ENCODE measurements at places on chromosomes 3 and 15. TPM values are rescaled to one million over a fixed set of nuclear protein-coding genes. Genes with fewer than 3 reads are reported as not detected.

The ABI3BP gene
- 9.2 TPM for total RNA-seq

The SLC41A3 gene
- total RNA-seq: 38.3 TPM

The GRIP2 gene
- not detected for total RNA-seq

The SLC49A4 gene
- total RNA-seq: 12.6 TPM

The PLA1A gene
- 0.18 TPM for total RNA-seq

The MCCC1 gene
- total RNA-seq: 18.6 TPM

The CHRNA7 gene
- total RNA-seq: 1.8 TPM

The OXSR1 gene
- total RNA-seq: 40.4 TPM

The ALPK3 gene
- 10.2 TPM for total RNA-seq

The ATP8B4 gene
- total RNA-seq: under 0.01 TPM

The LDHAL6B gene
- not detected for total RNA-seq

The PLSCR2 gene
- 0.18 TPM for total RNA-seq

The SI gene
- total RNA-seq: not detected

The PLCB2 gene
- total RNA-seq: 2.0 TPM

The PPP2R3A gene
- 6.7 TPM for total RNA-seq

The ARGFX gene
- total RNA-seq: not detected

The SLC12A1 gene
- total RNA-seq: not detected

The AMOTL2 gene
- 70.4 TPM for total RNA-seq

The FBXL22 gene
- under 0.01 TPM for total RNA-seq

The PEX5L gene
- not detected for total RNA-seq

The NRROS gene
- total RNA-seq: 1.9 TPM

The CISH gene
- total RNA-seq: 0.19 TPM

The GALNT15 gene
- 1.2 TPM for total RNA-seq

The EFCC1 gene
- total RNA-seq: 0.18 TPM

The HYAL1 gene
- 1.8 TPM for total RNA-seq

The HTR3E gene
- total RNA-seq: not detected

The GPR87 gene
- 0.09 TPM for total RNA-seq

The STAB1 gene
- 278 TPM for total RNA-seq

The HES1 gene
- total RNA-seq: 34.5 TPM

The EEFSEC gene
- 4.1 TPM for total RNA-seq
